NCI-H1930 (cell line): ENCODE measurements at places on chromosomes 2 and 18.

GRCh38 chr2:120177001-120177621 lies 46.1 kb downstream of the TMEM185B start:
- DNase-seq = no peak

DNA sequence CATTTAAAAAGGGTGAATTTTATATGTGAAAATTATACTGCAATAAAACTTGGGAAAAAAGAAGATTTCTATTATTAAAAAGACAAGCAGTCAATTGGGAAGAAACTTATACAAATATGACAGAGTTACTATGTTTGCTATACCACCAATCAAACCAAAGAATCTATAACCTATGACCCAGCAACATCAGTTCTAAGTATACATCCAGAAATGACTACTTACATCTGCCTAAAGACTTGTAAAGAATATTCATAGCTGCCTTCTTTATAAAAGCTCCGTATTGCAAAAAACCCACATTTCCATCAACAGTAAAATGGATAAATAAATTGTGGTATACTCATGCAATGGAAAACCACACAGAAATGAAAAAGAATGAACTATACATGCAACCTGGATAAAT lies 32.9 kb upstream of the NABP1 start:
- no peak for DNase-seq

GRCh38 chr2:138364554-138365162 lies 136.9 kb upstream of the SPOPL start:
- no peak for DNase-seq

- no peak for DNase-seq
Observed at GRCh38 chr2:35080231-35080910, 1275.2 kb upstream of the CRIM1 start.

- DNase-seq = no peak
Observed at GRCh38 chr2:45497355-45497754, 113.7 kb downstream of the SRBD1 start.

- peak; percentile 80 for DNase-seq
Observed at GRCh38 chr2:9205963-9206948, at the start of gene ASAP2. ASAP2 (plus strand) TSS chr2:9206812; CDS start chr2:9207105, 293 bp downstream.

GRCh38 chr2:240432430-240432819 lies 3.0 kb upstream of the GPC1 start:
- no peak for DNase-seq

GRCh38 chr2:219045937-219046550 lies 4.7 kb upstream of the CFAP65 start:
- no peak for DNase-seq

DNA sequence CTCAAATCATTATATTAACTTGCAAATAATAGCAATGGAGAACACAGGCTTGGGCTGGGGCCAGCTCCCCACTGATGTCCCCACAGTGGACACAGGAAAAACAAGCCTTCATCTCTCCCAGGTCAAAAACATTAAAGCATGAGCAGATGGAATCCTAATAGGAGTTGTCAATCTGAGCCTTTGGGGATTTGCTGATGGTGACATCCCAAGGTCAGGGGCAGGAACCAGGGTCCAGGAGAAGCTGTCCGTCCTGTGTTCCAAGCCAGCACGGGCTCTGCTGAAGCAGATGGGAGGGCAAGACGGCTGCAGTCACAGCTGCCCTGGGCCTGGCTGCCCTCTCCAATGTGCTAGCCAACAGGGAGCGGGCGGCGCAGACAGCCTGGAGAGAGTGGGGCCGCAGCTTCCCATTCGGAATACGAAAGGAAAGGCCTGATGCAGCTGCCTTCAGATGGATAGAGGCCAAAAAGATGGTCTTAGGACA lies 135.5 kb downstream of the NDUFA10 start:
- DNase-seq = no peak

GRCh38 chr18:49031511-49032188 lies 80.9 kb upstream of the SMAD7 start:
- DNase-seq = no peak

- DNase-seq = no peak
Observed at GRCh38 chr18:39031647-39032046, 1466.0 kb upstream of the CELF4 start.

DNA sequence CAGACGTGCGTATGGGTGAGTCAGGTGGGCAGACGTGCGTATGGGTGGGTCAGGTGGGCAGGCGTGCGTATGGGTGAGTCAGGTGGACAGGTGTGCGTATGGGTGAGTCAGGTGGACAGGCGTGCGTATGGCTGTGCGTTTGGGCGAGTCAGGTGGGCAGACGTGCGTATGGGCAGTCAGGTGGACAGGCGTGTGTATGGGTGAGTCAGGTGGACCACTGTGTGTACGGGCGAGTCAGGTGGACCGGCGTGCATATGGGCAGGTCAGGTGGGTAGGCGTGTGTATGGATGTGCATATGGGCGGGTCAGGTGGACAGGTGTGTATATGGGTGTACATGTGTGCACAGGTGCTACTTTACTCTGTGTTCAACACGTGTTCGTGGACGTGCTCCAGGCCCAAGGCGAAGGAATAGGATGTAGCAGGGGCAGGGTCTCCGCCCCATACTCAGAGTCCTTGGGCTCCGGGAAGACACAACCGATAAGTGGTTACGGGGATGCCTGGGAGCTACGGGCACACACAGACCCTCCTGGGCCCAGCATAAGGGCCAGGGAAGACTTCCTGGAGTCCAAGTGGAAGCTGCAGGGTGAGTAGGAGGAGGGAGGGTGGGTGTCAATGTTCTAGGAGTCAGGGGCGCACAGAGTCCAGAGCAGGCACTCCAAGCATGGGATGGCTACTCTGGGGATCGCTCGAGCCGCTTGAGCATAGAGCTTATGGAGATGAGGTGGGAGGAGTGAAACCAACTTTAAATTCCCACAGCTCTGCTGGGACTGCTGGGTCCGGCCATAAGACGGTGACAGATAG lies 27.1 kb upstream of the KLF11 start:
- peak; percentile 22 for DNase-seq

DNA sequence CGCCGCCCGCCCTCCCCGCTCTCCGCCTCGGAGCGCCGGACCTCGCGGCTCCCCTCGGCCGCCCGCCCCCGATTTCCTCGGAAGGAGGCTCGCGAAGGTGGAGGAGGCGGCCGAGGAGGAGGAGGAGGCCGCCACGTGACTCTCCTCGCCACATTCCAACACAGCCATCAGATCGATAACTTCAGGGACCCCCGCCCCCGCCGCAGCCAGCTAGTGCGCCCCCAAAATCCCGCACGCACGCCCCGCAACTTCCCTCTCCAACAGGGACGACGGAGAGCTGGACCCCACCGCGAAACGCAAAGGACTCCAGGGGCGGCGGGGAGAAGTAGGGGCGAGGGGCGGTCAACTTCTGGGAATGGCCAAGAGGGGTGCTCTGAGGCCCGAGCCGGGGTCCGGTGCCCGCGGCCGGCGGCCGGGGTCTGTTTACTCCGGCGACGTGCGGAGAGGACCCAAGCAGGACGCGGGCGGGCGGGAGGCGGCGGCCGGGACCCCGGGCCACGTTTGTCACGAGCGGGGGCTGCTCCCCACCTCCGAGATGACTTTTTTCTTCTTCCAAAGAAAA lies 2.0 kb downstream of the ZNF521 start:
- no peak for DNase-seq

- no peak for DNase-seq
Observed at GRCh38 chr18:48721312-48721711, 182.5 kb downstream of the CTIF start.

GRCh38 chr18:44988821-44989587 lies 308.3 kb downstream of the SETBP1 start:
- DNase-seq = no peak

- DNase-seq = no peak
Observed at GRCh38 chr2:181058378-181059269, 78.2 kb downstream of the UBE2E3 start.

DNA sequence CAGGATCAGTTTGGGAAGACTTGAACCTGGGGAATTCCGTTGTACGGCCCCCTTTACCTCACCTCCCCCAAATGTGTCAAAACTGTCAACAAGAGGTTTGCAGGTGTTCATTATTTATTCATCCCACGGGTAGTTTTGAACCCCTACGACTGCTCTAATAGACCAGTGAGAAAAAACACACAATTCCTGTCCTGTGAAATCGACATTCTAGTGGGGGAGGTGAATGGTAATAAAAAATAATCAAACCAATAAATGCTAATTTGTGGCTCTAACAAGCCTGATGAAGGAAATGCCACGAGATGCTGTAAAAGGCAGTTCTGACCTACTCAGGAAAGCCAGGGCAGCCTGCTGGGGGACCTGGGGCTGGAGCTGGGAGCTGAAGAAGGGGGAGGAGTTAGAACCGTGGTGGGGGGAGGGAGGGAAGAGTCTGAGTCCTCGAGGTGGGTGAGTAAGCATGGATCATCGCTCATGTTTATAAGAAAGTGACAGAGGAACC lies 463 bp upstream of the DNAJB2 start:
- DNase-seq = no peak

DNA sequence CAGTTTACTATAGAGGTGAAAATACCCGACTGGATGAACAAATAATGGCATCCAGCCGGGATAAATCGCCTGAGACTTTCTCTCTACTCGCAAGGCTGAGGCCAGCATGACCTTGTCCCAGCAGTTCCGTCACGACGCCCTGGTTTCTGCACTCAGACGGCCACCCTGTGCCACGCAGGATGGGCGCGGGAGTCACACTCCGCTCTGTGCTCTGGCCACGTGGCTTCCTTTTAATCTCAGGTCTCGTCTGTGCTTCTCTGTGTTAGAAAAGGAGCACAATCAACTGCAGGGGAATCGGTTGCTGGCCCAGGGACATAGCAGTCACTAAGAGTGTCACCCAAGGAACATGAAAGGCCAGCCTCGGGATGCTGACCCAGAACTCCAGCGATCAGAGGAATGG lies 194.7 kb upstream of the PXDN start:
- no peak for DNase-seq

- no peak for DNase-seq
Observed at GRCh38 chr2:138707392-138708074, 72.7 kb downstream of the NXPH2 start.

- no peak for DNase-seq
Observed at GRCh38 chr2:27931361-27931950, 40.9 kb downstream of the BABAM2 start.

DNA sequence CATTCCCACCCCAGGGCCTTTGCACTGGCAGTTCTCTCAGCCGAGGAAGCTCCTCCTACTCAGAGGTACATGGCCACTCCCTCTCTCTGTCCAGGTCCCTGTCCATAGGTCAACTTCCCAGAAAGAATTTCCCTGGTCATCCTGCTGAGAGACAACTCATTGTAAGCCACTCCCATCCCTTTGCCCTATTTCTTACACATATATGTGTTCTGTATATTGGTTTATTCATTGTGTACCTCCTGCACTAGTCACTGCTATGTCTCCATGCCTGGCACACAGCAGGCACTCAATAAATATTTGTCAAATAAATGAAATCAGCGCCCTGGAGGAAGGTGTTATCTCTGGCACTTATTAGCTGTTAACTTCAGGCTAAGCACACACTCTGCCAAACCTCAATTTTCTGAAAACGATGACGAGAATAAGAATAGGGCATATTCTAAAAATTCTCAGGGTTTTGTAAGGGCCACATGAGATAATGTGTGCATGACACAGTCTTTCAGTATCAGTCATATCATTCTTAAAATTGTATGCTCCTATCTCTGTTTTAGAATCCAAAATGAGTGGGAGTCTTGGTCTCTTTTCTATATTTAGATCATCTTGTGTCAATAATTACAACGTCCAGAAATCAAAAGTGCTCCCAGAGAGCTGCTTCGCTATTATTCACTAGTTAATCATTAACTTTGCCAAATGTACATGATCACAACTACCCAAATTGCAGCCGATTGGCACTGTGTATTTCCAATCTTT lies 198.0 kb downstream of the ALK start:
- DNase-seq = no peak

DNA sequence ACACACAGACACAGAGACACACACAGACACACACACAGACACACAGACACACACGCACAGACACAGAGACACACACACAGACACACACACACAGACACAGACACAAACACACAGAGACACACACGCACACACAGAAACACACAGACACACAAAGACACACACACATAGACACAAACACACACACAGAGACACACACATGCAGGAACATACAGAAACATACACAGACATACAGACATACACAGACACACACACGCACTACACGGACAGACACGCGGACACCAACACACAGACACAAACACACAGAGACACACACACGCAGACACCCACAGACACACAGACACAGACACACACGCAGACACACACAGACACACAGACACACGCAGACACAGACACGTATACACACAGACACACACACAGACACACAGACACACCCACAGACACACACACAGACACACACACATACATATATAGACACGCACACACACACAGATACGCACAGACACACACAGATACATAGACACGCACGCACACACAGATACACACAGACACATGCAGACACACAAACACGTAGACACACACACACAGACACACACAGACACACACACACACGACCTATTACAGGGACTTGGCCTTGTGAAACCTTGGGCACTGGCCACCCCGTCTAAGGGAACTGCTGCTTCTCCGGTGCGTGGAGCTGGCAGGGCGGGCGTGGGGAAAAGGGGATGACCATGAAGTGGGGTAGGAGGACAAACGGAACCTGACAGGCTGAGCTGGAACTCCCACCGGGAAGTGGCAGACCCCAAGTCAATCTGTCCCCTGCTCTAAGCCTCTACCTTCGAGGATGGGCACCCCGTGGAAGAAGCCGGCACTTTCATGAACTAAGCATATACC lies 211.4 kb downstream of the TFCP2L1 start:
- DNase-seq = no peak

DNA sequence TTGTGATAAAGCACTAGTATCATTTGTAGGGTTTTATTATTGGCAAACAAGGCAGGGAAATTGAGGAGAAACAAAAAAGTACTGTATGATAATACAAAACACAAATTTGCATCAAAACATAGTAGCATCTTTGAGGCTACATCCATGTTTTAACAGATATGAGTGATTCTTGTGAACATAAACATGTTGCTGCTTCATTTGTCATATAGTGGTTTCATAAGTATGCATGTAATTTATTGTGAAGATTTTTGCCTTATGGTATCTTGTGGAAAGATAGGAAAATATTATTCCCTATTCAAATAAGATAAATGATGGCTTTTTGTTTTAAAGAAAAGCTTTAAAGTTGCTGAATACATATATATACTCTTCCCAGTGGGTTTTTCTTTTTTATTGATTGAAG lies 60.3 kb downstream of the VRK2 start:
- no peak for DNase-seq

DNA sequence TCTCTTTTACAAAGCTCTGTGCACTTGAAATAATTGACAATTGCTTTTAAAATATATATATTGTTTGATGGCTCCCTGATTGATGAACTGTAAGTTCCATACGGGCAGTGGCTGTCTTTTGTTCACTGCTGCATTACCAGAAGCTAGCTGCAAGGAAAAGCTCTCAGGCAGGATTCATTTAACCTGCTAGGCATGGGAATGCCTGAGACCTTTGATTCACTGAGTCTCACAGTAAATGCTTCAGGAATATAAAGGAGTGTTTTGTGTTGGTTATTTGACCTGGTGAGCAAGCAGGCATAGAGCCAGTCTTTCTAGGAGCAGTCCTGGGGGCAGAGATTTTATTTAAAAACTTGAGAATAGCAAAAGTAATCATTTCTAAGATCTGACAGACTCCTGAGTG lies 193.2 kb upstream of the ITGA4 start:
- DNase-seq = no peak

- no peak for DNase-seq
Observed at GRCh38 chr2:16036951-16037350, 96.6 kb downstream of the MYCN start.
